ENCODE measurements at places on chromosomes 11 and 22. TPM values are rescaled to one million over a fixed set of nuclear protein-coding genes. Genes with fewer than 3 reads are reported as not detected.

GRCh38 chr11:16793009-16793408 is 54.6 kb downstream of the C11orf58 start:
- no peak for DNase-seq

GRCh38 chr22:37407856-37408255 is 19.4 kb downstream of the ELFN2 start:
- no peak for DNase-seq

GRCh38 chr22:37260901-37261336 is 16.9 kb upstream of the RAC2 start:
- peak; percentile 27 for DNase-seq

GRCh38 chr22:35578836-35579575 is 38.1 kb downstream of the MB start:
- DNase-seq = no peak

- DNase-seq = no peak
Observed at GRCh38 chr11:6403539-6403938, 13.3 kb downstream of the SMPD1 start.

DNA sequence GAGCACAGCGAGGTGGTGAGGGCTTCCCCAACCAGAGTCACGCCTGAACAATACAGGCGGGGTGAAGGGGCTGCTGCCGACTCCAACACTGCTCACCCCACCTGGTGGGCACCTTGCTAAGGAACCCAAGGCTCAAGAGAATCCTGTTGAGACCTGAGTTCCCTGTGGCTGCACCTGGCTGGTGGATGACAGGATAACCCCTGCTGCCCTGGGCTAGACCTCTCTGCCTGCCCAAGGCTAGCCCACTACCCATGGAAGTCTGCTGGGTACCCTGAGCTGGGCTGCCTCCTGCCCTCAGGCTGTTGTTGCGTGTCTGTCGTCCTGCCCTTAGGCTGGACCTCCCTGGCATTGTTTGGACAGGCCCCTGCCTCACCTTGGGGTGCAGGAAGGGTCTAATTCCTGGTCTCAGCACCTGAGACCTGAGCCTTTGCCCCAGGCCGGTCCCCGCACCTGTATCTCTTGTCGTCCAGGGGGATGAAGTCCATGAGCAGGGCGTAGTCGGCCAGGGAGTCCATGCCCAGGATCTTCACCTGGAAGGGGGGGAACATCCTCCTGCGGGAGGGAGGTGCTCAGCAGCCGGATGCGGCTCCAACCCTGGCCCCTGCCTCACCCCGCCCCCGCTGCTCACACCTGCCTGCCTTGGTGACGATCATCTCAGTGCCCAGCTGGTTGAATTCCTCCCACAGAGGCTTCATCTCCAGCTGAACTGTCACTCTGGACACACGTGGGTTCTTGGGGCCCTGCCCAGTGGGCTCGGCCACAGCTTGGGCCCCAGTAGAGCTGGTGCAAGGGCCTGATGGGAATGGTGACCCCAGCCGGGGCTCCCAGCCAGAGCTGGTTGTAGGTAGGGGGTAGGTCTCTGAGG is 4.9 kb upstream of the NUDT8 start:
- DNase-seq = no peak

- DNase-seq = no peak
Observed at GRCh38 chr11:121131656-121132055, 30.6 kb downstream of the TECTA start.

DNA sequence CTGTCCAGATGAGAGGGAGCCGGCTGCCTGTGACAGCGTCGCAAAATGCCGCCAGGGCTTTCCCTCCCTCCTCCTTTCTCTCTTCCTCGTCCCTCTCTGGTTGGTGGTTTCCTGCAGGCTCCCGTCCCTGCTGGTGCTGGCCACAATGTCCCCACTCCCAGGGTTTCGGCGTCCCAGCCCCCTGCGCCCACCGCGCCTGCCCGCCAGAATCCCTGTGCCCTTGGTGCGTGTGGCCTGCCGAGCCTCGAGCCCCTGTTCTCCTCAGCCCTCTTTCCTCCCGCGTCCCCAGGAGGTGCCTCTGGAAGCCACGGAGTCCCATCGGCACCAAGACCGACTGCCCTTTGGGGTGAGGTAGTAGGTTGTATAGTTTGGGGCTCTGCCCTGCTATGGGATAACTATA is 37.9 kb upstream of the PPARA start:
- DNase-seq = no peak

GRCh38 chr11:128879817-128880216 is 11.3 kb upstream of the KCNJ5 start:
- DNase-seq = no peak

DNA sequence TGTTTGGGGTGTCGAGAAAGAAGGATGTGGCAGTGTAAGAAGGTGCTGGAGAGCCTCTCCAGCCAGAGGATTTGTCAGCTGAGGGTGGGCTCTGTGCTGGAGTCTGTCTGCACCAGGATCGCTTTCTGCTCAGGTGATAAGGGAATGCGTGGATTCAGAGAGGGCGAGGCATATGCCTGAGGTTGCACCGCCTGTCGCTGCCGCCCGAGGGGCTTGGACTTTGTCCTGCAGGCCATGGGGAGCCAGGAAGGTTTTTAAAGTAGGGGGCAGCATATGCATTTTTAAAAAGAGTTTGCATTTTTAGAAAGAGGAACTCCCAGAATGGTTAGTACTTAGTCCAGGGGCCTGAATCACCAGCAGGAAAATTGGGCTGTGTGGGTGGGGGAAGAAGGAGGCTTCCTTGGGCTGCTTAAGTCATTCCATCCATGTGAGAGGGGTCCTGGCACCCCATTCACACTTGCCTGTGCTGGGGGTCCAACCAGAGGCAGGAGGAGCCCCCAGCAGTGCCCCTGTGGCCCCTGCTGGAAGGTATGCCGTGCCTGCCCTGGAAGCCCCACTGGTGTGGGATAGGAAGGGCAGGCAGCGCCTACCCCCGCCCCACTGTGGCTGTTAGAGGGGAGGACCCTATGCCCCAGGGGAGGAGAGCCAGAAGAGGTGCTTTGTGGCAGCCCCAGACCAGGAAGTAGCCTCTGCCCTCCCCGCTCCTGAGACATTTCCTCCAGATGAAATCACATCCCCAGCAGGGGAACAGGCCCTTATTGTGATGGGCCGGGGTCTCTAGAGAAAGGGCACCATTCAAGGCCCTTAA is 35.8 kb upstream of the MYRF start:
- no peak for DNase-seq

GRCh38 chr11:34502949-34503348 is 10.6 kb downstream of the ELF5 start:
- DNase-seq = peak; percentile 30

GRCh38 chr11:628056-628455 is 1.1 kb upstream of the SCT start:
- no peak for DNase-seq

- no peak for DNase-seq
Observed at GRCh38 chr11:83175815-83176214, 17.7 kb upstream of the ANKRD42 start.

GRCh38 chr11:14499178-14499559 is 442 bp downstream of the COPB1 start:
- DNase-seq = no peak

GRCh38 chr22:40595497-40596234 is 40.9 kb downstream of the MRTFA start:
- DNase-seq = no peak

DNA sequence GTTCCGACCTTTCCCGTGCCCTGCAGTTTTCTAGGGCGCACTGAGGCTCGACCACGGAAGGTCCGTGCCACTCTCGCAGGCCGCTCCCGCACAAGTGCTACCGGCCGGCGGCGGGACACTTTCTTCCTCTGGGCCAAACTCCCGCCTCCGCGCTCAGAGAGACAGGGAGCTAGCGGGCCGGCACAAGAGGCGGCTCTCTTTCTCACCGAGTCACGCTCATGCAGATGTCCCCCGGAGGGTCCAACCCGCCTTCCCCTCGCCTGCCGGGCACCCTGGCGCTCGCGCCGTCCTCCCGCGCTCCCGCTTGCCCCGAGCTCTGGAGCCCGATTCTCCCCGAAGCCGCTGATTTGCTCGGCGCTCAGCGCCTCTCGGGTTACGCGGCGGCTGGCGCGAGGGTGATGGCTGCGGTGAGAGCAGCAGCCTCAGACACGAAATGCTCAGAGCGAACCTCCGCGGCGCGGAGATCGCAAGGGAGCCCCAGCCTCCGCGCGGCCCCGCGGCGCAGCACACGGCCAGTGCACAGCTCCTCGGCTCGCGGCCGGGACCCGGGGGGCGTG is 1.0 kb downstream of the LMO1 start:
- DNase-seq = no peak

- DNase-seq = peak; percentile 77
Observed at GRCh38 chr11:86741839-86742805, 58.2 kb upstream of the PRSS23 start.

- no peak for DNase-seq
Observed at GRCh38 chr11:111730871-111731591, 35.2 kb downstream of the PPP2R1B start.

GRCh38 chr11:118338637-118339061 is 3.9 kb downstream of the CD3D start:
- DNase-seq = peak; percentile 39

- no peak for DNase-seq
Observed at GRCh38 chr11:74316772-74317505, 5.5 kb upstream of the P4HA3 start.

- peak; percentile 86 for DNase-seq
Observed at GRCh38 chr11:77107950-77108349, 5.3 kb downstream of the OMP start.

DNA sequence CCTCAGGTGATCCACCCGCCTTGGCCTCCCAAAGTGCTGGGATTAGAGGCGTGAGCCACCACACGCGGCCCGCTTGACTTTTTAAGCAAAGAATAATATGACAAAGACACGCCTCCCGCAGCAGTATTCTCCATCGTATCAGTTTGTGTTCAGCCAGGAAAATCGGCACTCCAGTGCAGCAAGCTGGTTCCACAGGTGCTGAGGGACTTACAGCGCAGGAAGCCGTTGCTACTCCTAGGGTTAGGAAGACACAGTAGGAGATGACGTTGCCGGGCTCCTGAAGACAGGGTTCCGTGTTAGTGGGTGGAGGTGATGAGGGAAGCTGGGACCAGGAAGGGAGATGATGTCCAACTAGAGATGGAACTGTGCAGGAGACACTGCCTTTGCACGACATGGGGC is 65.8 kb upstream of the CECR2 start:
- DNase-seq = no peak

DNA sequence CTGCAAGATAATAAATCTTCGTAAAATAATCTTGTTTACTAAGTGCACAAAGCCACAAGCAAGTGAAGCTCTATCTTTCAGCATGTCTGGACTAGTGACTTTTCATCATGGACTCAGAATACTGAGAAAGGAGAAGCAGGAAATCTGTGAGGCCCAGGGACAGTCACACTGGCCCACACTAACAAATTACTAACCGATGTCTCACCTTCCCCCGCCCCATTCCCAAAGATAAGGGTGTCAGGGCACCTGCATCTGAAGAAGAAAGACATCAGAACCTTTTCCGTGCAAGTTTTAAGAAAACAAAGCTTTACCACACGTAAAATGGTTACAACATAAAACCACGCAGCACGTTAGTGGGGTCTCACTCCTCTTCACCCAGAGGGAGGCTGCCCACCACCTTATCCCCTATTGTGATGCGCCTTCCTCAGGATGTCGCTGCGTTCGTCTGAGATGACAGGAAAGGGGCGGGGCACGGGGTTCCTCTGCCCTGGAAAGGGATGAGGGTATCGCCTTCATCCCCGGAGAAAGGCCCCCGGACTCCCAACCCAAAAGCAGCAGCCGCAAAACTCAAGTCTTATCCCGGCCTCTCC is 616 bp downstream of the BTBD10 start:
- peak; percentile 35 for DNase-seq

DNA sequence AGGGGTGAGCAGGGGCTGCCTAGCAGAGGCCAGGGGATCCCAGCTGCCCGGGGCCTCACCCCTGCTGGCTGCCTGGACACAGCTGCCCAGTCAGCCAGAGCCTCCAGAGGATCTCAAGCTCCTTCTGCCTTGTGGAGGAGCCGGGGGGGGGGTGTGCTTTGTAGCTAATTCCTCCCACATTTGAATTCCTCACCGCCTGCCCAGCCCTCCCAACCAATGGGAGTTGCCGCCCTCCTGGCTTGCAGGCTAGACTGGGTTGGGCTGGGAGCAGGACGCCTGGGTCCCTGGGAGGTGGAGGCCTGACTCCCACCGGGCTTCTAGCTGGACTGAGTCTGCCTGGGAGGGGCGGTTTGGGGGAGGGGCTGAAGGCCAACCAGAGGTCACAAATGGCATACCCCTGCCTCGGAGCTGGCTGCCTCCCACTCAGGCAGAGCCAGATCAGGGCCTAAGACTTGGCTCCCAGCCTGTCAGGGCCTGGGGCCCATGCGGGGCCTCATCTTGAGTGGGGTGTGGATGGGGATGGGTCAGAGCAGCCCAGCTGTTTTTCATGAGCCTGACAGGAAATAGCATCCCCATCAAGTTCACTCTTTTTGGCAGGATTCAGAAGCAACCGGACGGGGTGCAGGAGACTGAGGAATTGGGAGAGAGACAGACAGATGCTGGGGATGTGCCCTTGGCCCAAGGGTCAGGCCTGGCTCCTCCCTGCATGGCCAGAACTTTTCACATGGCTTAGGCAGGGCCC is 29.2 kb upstream of the PDE2A start:
- DNase-seq = no peak

GRCh38 chr22:48636746-48637145 is 1190.9 kb downstream of the BRD1 start:
- DNase-seq = no peak

- no peak for DNase-seq
Observed at GRCh38 chr11:122023614-122024250, 92.3 kb downstream of the BLID start.

Gene SYT12
- total RNA-seq = 0.08 TPM

Gene PKDREJ
- not detected for total RNA-seq

Gene ATM
- total RNA-seq = 18.8 TPM

Gene C11orf21
- total RNA-seq = 1.5 TPM

Gene DDIAS
- total RNA-seq = 12.2 TPM

Gene HEPN1
- total RNA-seq = not detected

Gene APOBEC3A
- total RNA-seq = not detected

Gene SNX32
- total RNA-seq = not detected

Gene TTC36
- total RNA-seq = 0.19 TPM

Gene TNKS1BP1
- 12.6 TPM for total RNA-seq

Gene NCR3LG1
- total RNA-seq = 3.5 TPM

Gene LDHA
- total RNA-seq = 1,608 TPM

Gene KRTAP5-9
- not detected for total RNA-seq

Gene SCGB1D2
- total RNA-seq = not detected

Gene MB
- not detected for total RNA-seq

Gene CDON
- 13.4 TPM for total RNA-seq

Gene GGTLC2
- not detected for total RNA-seq
